ENCODE measurements at places on chromosomes 13 and 19.

DNA sequence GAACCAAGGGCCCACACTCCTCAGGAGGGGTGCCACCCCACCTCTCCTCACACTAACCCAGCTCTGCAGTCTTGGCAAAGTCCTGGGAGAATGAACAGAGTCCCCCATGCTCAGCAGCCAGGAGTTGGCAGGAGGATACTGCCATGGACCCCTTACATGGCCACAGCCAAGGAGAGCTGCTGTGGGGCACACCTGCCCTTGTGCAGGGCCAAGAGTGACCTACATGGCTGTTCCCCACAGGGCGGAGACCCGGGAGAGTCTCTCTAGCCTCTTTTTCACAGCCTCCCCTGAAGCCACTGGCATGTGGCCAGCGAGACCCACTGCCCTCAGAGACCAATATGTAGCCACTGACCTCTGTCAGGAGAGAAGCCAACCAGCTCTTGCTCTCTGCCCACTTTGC is 45.9 kb upstream of the VSTM2B start:
- DNase-seq, result no peak

DNA sequence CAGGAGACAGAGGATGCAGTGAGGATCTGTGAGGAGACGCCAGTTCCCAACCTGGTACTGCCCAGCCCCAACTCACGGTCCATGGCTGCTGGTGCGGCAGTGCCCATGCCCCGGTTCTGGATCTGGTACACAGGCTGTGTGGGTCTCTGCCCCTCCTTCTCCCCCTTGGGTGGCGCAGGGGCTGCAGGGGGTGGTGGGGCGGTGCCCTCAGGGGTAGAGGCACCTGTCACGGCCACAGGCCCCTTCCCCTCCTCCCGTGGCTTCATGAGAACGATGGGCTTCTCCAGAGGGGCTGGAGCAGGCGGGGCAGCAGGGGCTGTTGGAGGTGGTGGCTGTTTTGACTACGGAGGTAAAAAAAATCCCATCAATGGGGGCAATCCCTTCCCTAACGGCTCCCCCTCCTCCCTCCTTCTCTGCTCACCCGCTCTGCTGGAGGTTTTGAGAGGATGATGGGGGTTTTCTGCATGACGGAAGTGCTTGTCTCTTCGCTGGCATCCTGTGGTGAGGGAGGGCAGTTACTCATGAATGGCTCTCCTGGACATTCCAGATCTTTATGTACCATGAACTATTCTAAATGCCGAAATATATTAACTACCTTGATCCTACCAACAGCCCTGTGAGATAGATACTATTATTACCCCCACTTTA is 7.1 kb downstream of the SMG9 start:
- peak; percentile 22 for DNase-seq

- DNase-seq, result no peak
Observed at GRCh38 chr19:39696387-39696786, 7.9 kb upstream of the LGALS14 start.

- DNase-seq, result peak; percentile 40
Observed at GRCh38 chr19:1608359-1609102, 3.3 kb upstream of the UQCR11 start.

All from CD4-positive, alpha-beta T cell treated with Interleukin-2 at 100 ng/mL for 4 hours (primary cell).